Kasumi-1 (cell line): ENCODE measurements at places on chromosomes 3 and 15.
A peak's percentile ranks its signal among the peaks of the same experiment; 100 is the strongest.

GRCh38 chr3:182041668-182042291 lies 330.1 kb downstream of the SOX2 start:
- DNase-seq: no peak

DNA sequence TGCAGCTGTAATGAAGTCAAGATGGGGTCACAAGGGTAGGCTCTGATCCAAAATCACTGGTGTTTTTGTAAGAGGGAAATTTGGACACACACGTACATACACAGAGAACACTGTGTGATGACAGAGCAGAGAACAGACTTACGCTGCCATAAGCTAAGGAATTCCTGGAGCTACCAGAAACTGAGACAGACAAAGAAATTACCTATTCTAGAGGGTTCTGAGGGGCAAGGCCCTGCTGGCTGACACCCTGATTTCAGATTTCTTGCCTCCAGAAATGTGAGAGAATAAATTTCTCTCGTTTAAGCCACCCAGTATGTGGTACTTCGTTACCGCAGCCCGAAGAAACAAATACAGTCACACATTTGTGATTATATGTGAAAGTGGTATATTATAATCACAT lies 24.8 kb downstream of the CBLB start:
- no peak for DNase-seq

GRCh38 chr15:60635507-60636352 lies 156.8 kb upstream of the ICE2 start:
- no peak for DNase-seq

DNA sequence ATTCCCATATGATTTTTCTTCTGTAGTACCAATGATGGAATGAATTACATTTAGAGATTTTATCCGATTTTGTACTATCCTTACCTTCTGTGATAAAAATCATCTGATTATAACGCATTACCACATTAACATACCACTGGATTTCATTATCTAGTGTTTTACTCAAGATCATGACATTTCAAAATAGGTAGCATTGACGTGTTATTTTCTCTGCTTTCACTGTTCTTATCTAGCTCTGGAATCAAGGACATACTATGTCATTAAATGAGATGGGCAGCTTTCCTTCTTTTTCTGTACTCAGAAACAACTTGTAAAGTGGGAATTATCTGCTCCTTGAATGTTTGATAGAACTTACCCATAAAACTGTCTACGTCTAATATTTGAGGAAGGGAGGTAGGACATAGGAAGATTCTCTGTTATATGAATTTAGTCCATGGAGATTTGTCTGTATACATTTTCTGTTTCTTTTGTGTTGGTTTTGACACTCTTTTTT lies 183.7 kb upstream of the NR2E3 start:
- DNase-seq: no peak

DNA sequence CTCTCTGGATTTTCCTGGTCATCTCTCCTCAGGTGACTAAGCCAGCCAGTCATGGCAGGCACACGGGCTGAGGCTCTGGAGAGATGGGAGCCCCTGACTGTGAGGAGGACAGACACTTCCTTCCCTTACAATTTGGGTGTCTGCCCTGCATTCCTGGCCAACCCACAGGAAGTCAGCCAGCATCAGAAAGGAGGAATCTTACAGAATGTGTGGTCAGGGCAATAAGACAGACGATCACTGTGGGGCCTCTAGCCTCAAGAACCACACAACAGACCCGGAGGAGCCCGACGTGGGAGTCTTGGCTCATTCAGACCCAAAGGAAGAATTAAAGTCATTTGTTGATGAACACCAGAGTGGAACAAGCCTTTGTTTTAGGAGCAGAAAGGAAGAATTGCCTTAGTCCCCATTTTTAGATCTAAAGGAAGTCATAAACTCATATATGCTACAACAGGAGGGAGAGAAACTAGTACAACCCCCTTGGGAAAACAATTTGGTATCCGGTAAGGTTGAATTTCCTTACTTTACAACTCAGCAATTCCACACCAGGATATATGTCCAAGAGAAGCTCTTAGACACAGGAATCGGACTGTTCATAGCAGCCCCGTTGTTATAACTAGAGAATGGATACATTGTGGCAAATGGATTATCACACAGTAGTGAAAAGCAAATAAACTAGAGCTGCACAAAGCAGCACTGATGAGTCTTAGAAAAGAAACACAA lies 62.2 kb downstream of the ABTB1 start:
- peak; percentile 87 for DNase-seq

- peak; percentile 29 for DNase-seq
Observed at GRCh38 chr3:142888099-142888480, 793 bp downstream of the PCOLCE2 start.

GRCh38 chr3:107404727-107405469 lies 27.7 kb downstream of the CCDC54 start:
- no peak for DNase-seq

- DNase-seq: no peak
Observed at GRCh38 chr3:108509263-108509662, 1.1 kb downstream of the MYH15 start.

DNA sequence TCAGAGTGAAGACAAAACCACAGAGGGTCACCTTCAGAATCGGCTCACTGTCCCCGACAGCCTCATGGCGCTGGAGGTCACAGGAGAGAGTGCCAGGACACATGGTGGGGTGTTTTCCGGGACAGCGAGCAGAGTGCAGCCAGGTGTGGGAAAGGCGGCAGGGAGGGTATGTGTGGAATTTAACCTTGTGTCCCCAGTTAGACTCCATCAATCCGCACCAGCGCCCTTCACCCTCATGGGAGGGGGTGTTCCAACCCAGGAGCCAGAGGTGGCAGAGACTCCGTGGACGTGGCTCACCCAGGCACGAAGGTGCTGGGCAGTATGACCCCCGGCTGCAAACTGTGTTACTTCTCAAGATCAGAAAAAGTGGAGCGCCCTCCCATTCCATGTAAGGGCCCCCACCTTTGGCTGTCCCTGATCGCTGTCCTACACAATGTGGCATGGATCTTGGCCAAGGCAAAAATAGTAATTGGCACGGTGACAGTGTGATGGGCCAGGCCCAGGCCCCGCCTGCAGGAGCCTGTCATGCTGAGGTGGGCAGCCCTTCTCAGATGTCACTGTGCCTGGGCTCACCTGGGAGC lies 190.3 kb downstream of the XXYLT1 start:
- DNase-seq: no peak

DNA sequence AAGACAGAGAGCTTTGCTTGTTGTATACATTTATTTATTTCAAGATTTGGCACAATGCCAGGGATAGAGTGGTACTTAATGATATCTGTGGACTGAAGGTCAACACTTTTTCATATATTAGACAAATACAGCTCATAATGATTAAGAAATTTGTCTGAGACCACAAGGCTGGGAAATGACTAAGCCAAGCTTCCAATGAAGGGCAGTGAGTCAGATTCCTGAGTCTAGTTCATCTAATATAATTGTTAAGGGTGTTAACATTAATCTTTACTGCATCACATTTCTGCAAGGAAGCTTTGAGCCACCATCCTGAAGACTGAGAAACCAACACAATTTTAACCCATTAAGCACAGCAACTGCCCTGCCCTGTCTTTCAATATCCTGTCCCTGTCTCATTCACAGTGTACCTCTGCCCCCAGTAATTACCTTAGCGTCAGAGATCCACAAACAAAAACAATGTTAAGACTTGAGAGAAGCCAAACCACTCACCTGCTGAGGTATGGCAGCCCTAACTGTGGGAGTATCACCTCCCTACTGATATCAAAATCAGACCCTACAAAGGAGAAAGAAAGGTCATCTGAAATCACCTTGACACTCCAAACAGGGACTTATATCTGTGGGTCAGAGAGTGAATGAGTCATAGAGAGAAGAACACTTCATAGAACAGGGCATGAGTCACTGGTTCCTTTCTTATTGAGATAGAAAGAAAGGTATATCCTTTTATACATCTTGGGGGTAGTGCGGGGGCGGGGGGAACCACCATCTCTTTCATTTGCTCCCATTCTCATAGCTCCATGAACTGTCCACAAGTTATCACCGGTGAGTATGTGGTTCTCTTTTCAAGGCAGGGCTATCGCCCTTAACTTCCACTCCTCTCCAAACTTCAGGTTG lies 74.7 kb downstream of the MAGI1 start:
- DNase-seq: no peak

DNA sequence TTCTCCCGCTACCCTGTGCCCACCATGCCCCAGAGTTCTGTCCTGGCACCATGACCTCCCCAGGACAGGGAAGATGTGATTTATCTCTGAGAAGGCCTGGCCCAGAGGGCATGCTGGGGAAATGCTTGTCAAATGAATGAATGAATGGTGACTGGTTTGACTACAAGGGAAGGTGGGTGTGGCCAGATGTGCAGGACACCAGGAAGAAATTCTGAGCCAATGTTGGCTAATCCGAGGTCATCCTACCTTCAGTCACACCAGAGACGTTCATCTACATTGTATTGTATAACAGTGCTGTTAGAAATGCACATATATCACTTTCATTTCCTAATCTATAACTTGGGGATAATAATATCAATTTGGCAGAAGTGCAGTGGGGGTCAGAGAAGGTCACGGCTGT lies 138.4 kb downstream of the FAM43A start:
- no peak for DNase-seq

GRCh38 chr3:163773136-163773535 lies 1305.2 kb downstream of the SI start:
- DNase-seq: no peak

DNA sequence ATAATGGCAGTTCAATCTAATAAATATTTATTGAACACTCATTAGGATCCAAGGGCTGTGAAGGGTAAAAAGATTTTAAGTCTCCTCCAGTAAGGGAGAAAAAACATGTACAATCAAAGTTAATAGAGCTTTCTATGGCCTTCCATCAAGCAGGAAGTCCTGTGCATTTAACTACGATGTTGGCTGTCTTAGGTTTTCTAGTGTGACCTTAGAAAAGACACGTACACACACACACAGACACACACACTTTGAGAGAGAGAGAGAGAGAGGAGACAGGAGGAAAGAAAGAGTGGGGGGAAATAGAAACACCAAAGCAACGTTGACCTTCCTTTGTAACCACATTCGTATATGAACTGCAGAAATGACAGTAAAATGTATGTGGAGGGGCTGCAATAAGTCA lies 126.1 kb upstream of the TMC3 start:
- DNase-seq: no peak
